ENCODE measurements at places on chromosomes 3 and 15.

DNA sequence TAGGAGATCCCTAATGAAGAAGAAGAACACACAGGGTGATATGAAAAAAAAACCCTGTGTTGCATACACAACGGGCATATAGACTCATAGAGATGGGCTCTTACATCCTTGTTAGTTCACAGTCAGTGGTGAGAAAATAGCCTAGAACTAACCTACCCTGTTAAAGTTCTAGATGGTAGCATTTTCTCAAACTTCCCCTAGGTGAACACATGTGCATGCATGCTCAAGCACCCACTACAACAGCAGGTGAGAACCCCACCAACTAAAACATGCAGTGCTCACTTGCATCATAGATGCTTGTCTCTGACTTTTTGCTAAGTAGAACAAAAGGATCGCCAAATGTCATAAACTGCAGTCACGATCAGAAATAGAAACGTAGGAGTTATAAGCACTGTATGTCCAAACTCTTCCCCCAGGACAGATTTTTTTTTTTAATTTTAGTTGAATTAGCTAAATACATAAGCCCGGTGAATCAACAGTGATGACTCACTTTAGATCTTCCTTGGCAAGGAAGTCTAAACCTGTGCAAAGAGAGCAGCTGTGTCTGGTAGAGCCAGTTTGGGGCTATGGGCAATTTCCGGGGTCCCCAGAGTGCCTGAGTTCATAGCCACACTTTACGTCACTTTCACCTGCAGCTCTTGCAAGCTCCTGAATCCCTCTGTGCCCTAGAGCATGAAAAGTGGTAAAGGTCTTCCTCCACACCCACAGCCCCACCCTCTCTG lies 96.2 kb upstream of the SEMA6D start:
- no peak for DNase-seq

DNA sequence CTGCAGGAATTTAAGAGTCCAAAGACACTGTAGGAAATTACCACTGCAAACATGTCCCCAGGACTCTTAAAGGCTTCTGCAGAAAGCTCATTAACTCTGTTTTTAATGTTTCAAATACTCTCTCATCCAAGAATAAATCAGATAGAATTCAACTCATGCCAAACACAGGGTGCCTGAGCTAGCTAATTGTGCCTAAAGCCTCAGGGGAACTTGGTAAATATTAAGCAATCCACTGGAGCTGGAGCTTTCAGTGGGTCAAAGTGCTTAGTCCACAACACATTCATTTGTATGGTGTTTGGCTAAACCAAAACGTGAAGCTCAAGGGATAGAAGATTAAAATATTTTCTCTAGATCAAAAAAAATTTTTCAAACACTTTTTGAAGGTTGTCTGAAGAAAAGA lies 131.4 kb downstream of the THRB start:
- no peak for DNase-seq

DNA sequence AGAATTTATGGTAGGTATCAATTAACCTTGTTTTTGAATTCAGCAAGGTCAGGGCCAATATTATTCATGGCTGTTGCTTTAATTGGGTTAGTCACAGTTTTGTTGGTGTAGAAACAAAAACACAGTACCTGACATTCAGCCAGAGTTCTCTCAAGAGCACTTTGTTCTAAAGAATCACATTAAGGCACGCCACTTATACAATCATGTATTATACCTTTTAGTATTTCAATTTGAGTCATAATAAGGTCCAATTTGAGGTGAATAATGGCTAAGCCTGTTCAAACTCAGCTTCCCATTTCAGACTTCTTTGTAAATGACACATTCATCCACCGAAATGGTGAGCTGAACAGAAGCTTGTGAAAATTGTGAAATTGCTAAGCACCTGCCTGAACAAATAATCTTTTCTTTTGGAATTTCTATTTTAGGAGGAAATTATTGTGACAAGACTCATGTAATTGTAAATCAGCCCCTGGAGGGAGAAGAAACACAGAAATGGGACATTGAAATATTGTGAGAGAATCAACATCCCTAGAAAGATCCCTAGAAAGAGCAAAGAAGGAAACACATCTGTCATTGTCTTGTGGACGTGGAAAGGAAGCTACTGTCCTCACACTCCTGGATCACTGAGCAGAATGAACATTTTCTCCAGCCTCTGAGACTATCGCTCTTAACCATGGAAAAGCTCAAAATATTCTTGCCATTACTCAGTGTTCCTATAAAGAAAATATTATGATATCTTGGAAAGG lies 29.3 kb downstream of the RIOX2 start:
- no peak for DNase-seq

- no peak for DNase-seq
Observed at GRCh38 chr3:87771337-87772192, 287.2 kb downstream of the CGGBP1 start.

- DNase-seq = no peak
Observed at GRCh38 chr3:189947948-189948723, 172.6 kb downstream of the P3H2 start.

GRCh38 chr3:98769448-98769847 lies 6.3 kb downstream of the ST3GAL6 start:
- DNase-seq = no peak

DNA sequence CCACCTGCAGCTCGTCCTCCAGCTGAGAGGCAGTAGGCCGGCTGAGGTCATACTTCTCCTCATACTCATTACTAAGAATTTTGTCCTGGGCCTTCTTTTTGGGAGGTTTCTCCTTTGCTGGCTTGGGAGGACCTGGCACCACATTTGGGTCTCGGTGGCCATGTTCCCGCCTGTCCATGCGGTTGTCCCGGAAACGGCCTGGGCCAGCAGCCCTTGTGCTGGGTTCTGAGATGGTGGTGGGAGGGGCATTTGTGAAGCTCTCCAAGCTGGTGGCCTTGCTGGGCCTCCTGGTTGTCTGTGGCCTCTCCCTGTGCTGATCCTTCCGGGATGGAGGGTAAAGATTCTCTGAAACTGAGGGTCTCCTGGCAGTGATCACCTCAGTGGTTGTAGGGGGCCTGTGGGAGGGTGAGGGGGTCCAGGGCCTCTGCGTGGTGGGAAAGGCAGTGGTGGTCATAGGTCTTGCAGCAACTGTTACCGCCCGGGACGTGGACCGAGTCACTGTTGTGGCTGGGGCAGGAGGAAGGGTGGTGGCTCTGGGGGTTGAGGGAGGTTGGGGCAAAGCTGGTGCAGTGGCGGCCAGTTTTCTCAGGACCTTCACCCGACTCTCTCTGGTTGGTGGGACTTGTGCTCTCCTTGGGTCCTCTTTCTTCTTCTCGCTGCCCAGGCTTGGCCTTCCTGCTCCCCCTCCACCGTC lies 2.5 kb downstream of the CCDC80 start:
- no peak for DNase-seq

DNA sequence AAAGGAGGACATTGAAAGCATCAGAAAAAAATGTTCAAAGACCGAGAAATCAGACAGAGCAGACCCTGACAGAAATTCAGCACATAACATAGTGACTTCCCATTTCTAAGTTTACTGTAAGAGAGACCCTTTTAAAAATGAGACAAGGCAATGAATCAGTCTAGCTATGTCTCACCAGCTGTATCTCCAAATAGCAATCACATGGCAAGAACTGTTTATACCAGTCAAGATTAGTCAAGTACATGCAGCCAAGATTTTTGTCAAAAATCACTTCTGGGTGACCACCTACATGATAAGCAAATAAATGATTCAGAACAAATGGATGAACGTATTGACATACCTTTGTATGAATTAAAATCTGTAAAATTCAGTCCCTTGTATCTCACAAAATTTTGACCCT lies 138.0 kb downstream of the DTWD1 start:
- DNase-seq = no peak

GRCh38 chr15:41560572-41560874 lies 1.5 kb downstream of the TYRO3 start:
- no peak for DNase-seq

GRCh38 chr3:174792864-174793263 lies 66.3 kb upstream of the NAALADL2 start:
- DNase-seq = no peak

DNA sequence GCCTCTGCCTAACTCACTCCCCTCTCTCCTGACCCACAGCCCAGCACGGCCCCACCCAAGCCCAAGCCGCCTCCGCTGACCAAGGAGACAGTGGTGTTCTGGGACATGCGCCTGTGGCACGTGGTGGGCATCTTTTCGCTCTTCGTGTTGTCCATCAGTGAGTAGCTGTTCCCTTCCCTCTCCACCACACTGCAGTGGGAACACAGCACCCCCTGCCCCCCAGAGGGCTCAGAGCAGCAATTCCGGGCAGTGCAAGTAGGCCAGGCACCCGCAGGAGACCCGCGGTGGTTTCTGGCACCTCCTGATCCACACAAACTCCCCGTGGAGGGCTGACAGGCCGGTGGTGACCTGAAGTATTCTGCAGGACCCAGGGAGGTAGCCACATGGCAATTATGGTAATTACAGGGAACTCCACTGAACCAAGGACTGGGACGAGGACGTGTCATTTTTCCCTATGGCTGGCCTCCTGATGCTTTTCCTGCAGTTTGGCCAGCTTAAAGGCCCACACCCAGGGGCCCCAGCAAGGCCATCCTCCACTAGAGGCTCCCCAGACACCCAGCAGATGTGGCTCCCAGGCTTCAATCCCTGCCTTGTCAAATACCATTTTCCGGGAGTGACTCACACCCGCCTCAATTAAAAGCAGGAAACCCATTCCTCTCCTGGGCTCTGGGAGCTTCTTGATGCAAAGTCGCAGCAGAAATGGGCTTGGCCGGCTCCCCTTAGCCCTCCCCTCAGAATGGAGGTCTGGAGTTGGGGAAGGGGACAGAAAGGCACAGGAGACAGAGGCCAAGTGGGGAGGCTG lies 4.8 kb downstream of the TMIE start:
- peak; percentile 41 for DNase-seq

GRCh38 chr3:192177383-192177782 lies 550.0 kb downstream of the FGF12 start:
- DNase-seq = no peak

DNA sequence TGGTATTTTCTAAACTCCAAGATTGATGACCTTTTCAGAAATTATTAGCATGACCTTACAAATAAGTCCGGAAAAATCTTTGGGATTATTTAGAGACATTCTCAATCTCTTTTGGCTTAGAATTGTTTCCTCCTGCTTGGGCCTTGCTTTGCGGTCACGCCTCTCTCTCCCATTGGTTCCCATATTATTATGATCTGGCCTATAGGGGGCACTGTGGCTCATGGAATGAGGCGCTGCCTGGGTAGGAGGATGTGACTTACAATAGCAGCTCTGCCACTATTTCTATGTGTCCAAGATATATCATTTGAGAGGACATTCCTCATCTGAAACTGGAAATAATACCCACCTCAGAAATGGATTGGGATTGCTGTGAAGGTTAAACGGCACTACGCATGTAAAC lies 464.9 kb downstream of the MFSD1 start:
- no peak for DNase-seq

GRCh38 chr3:51773529-51774056 lies 5.4 kb downstream of the IQCF6 start:
- no peak for DNase-seq

GRCh38 chr3:141294301-141294700 lies 62.7 kb downstream of the PXYLP1 start:
- DNase-seq = no peak

GRCh38 chr3:5429517-5429890 lies 242.0 kb downstream of the EDEM1 start:
- DNase-seq = no peak

DNA sequence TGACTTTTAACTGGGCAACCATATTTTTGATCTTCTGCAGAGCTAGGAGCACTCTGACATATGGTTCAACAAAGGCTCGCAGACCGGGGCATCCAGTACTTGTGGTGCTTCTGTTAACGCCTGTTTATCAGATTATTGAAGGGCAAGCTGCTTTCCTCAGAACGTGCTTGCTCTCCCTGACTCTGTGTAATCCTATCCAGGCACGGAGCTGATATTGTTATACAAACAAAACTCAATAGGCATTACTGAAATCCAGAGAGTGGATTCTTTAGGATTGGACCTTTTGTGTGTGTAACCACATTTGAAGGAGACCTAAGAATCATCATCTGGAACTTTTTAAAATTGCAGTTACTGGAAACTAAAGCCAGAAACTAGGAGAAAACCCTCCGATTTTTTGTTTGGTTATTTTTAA lies 246.5 kb downstream of the PTPRG start:
- no peak for DNase-seq

DNA sequence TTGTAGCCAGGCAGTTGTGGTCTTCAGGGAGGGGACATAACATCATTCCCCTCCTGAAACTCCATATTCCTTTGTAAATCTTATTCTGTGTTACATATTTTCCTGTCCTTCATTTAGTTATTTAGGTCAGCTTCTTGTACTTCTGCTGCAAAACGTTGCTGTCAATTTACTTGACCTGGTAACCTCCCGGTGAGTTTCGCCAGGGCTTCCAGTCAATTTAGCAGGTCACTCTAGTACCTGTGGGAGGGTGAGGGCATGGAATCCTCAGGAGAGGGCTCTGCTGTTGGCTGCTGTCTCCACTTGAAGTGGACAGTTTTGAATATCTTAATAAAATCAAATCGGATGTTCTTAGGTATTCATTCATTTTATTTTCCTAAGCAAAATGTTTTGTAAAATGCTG lies 29.6 kb downstream of the FNDC3B start:
- no peak for DNase-seq

GRCh38 chr3:113166719-113167492 lies 44.5 kb upstream of the BOC start:
- DNase-seq = no peak

- DNase-seq = no peak
Observed at GRCh38 chr15:80489030-80489594, 84.9 kb downstream of the ARNT2 start.

- DNase-seq = no peak
Observed at GRCh38 chr3:129558081-129558771, 15.3 kb downstream of the H1-8 start.

DNA sequence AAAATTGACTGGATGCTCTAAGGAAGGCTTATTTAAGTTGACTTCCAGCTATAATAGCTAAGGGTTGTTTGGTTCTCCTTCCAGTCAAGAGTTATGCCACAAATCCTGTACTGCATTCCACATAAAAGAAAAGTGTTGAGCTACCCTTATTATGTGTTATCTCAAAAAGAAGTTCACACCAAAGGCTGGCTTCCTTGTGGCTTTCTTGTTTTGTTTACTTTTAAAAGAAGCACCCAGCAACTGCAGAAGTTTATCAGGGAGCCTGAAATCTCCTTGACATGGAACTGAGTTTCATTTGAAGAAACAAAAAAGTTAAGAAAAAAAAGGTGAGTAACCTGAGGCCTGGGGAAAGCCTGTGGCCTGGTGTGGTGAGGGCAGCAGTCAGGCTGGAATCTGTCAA lies 10.2 kb downstream of the MGLL start:
- no peak for DNase-seq

- DNase-seq = no peak
Observed at GRCh38 chr3:23406601-23407000, 203.5 kb downstream of the UBE2E2 start.

GRCh38 chr15:92619145-92620101 lies 36.2 kb downstream of the FAM174B start:
- no peak for DNase-seq

GRCh38 chr3:30492322-30493192 lies 113.8 kb upstream of the TGFBR2 start:
- DNase-seq = no peak

DNA sequence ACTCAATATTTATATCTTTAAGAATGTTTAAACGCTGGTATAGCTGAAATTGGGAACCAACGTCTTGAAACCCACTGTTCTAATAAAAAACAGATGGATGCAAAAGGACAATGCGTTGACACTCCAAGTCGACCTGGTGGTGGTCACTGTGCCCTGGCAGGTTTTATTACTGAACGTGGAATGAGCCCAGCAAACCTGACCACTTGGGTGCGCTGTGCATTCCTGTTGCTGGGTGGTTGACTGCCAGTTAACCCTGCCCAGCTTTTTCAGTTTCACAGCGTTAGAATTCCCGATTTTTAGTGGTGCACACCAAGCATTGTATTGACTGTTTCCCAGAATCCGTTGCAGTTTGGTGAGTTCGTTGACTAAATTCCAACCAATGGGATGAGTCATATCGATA lies 384.4 kb downstream of the OCA2 start:
- DNase-seq = no peak

Measured in lower lobe of right lung (tissue), 2 donors.